Tibial nerve (tissue), 4 donors: ENCODE measurements at places on chromosomes 7 and 10.
A peak's percentile ranks its signal among the peaks of the same experiment; 100 is the strongest.

- DNase-seq = no peak
- no peaks in the 10 kb centered on the region for H3K4me1 ChIP-seq
- H3K36me3 ChIP-seq = no peaks in the 10 kb centered on the region
- H3K27me3 ChIP-seq = no peaks in the 10 kb centered on the region
- no peak overlapping the region for H3K4me3 ChIP-seq
- H3K27ac ChIP-seq = no peak overlapping the region
Measured at GRCh38 chr10:80273523-80274170, 15.8 kb downstream of the MAT1A start.

DNA sequence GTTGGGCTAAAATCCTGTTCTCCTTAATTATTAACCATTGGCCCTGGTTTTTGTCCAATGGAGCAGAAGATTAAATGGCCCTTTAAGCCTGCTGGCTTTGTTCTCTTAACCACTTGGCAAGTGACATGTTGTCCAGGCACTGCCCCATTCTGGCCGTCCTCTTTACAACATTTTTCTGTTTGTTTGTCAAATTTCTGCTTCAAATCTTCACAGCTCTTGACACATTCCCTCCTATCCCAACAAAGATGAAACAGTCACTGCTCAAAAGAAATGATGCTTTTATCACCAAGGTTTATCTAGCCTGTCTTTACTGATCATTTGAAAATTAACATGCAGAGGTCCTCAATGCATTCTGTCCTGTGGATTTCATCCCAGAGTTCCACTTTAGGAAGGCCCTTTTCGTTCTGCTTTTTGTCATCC is 700.4 kb downstream of the KCNMA1 start:
- no peaks in the 10 kb centered on the region for H3K36me3 ChIP-seq
- DNase-seq = no peak
- H3K4me1 ChIP-seq = peaks cover 18% of the 10 kb centered on the region
- H3K27ac ChIP-seq = no peak overlapping the region

DNA sequence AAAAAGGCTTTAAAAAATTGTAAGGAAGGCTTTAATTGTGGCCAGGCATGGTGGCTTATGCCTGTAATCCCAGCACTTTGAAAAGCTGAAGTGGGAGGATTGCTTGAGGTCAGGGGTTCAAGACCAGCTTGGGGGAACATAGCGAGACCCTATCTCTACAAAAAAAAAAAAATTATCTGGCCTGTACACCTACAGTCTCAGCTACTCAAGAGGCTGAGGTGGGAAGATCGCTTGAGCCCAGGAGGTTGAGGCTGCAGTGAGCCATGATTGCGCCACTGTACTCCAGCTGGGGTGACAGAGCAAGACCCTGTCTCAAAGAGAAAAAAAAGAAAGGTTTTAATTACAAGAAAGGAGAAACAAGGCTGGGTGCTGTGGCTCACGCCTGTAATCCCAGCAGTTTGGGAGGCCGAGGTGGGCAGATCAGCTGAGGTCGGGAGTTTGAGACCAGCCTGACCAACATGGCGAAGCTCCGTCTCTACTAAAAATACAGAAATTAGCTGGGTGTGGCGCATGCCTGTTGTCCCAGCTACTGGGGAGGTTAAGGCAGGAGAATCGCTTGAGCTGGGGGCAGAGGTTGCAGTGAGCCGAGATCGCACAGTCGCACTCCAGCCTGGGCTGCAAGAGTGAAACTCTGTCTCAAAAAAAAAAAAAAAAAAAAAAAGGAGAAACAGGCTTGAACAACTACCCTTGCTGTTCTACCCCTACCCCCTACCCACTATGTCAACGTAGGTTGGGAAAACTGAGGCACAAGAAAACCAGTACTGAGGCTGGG is 83.7 kb downstream of the CARD11 start:
- H3K4me3 ChIP-seq = no peak overlapping the region
- H3K36me3 ChIP-seq = no peaks in the 10 kb centered on the region
- no peak for DNase-seq
- no peaks in the 10 kb centered on the region for H3K4me1 ChIP-seq
- H3K27ac ChIP-seq = no peak overlapping the region
- no peaks in the 10 kb centered on the region for H3K27me3 ChIP-seq

DNA sequence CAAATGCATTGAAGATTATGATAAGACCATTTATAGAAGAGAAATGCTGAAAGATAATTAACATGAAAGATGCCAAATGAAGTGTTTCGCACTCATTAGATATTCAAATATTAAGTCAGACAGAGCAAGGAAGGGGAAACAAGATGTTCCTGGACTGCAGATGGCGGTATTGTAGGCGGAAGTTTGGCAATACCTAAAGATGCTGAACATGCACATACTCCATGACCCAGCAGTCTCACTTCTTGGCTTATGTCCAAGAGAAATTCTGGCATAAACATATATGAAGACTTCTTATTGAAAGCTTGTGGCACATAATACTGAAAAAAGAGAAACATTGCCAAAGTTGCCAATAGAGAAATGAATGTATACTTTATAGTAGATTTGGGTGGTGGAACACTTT is 325.4 kb upstream of the SEMA3C start:
- DNase-seq = no peak
- no peaks in the 10 kb centered on the region for H3K4me1 ChIP-seq
- H3K27me3 ChIP-seq = no peaks in the 10 kb centered on the region
- H3K36me3 ChIP-seq = no peaks in the 10 kb centered on the region
- no peak overlapping the region for H3K27ac ChIP-seq

DNA sequence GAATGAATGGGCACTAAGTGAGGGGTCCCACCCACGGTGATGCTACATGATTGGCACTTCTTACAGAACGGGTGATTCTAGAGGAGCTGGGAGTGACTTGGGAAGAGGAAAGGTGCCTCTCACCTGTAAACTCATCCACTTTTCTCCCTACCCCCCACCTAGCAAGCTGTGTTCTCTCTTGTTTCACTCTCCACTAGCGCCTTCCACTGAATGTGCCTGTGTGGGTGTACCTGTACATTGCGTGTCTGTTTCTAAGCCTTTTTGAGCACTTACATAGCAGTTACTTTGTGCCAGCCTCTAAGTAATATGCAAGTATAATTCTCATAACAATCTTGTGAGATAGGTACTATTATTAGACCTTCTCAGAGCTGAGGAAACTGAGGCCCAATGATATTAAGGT is 133.7 kb upstream of the AGK start:
- H3K4me3 ChIP-seq = no peak overlapping the region
- no peaks in the 10 kb centered on the region for H3K27me3 ChIP-seq
- no peak overlapping the region for H3K27ac ChIP-seq
- no peaks in the 10 kb centered on the region for H3K4me1 ChIP-seq

DNA sequence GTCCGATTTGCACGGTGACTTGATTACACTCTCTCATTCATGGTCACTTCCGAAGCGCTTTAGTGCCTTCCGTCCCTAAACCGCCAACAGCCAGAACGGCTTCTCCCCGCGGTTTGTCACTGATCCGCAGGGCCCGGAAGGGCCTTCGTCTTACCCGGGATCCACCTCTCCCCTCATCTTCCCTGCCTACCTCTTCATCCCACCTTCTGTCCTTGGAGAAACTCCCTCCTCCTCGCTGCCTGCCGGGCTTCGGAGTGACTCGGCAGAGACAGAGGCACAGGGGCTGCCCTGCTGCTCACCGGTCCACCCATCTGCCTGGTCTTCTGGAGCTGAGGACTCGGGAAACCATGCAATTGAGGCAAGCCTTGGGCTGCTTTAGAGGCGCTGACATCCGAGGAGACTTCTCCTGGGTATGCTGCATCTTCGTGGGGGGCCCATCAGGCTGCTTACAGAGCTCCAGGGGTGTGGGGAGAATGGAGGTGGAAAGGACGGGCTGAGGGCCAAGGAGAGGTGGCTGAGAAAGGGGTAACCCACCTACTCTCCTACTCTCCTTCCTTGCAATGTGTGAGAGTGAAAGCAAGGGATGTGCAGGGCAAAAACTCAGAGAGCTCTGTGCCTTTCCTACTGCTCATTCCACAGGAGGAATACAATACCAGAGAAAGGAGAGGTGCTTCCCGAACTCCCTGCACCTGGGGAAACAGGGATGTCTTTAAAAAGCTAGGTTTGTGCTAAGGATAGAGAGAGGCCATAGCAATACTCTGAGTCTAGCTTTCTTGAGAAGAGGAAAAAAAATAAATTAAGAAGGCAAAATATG is 1.0 kb upstream of the HOXA11 start:
- no peaks in the 10 kb centered on the region for H3K27me3 ChIP-seq
- no peaks in the 10 kb centered on the region for H3K36me3 ChIP-seq
- no peak overlapping the region for H3K27ac ChIP-seq
- DNase-seq = no peak
- peak overlapping the region; percentile 11 for H3K4me3 ChIP-seq

GRCh38 chr7:148398844-148399365 is 191.7 kb upstream of the C7orf33 start:
- H3K4me3 ChIP-seq = no peak overlapping the region
- no peak overlapping the region for H3K27ac ChIP-seq
- H3K36me3 ChIP-seq = no peaks in the 10 kb centered on the region
- no peaks in the 10 kb centered on the region for H3K4me1 ChIP-seq

- H3K4me3 ChIP-seq = peak overlapping the region; percentile 80
- H3K27ac ChIP-seq = peak overlapping the region; percentile 100
- peaks cover 5% of the 10 kb centered on the region for H3K36me3 ChIP-seq
- H3K27me3 ChIP-seq = no peaks in the 10 kb centered on the region
- H3K4me1 ChIP-seq = no peaks in the 10 kb centered on the region
Measured at GRCh38 chr7:139340808-139341057, 404 bp upstream of the FMC1 start.

GRCh38 chr7:132135746-132136385 is 440.4 kb downstream of the PLXNA4 start:
- no peaks in the 10 kb centered on the region for H3K4me1 ChIP-seq
- H3K27me3 ChIP-seq = no peaks in the 10 kb centered on the region
- DNase-seq = no peak
- H3K36me3 ChIP-seq = no peaks in the 10 kb centered on the region
- no peak overlapping the region for H3K27ac ChIP-seq

GRCh38 chr10:97737770-97738265 is 890 bp downstream of the ZFYVE27 start:
- H3K27me3 ChIP-seq = no peaks in the 10 kb centered on the region
- no peak for DNase-seq
- peak overlapping the region; percentile 88 for H3K27ac ChIP-seq
- peak overlapping the region; percentile 87 for H3K4me3 ChIP-seq

GRCh38 chr10:7881119-7881518 is 62.8 kb downstream of the TAF3 start:
- no peak overlapping the region for H3K4me3 ChIP-seq
- H3K27ac ChIP-seq = no peak overlapping the region
- H3K36me3 ChIP-seq = no peaks in the 10 kb centered on the region
